ENCODE measurements at places on chromosomes 12 and 14.
A peak's percentile ranks its signal among the peaks of the same experiment; 100 is the strongest.

- no peak for DNase-seq
These were observed 466.0 kb downstream of the RAD51B start for GRCh38 chr14:68285421-68286179.

DNA sequence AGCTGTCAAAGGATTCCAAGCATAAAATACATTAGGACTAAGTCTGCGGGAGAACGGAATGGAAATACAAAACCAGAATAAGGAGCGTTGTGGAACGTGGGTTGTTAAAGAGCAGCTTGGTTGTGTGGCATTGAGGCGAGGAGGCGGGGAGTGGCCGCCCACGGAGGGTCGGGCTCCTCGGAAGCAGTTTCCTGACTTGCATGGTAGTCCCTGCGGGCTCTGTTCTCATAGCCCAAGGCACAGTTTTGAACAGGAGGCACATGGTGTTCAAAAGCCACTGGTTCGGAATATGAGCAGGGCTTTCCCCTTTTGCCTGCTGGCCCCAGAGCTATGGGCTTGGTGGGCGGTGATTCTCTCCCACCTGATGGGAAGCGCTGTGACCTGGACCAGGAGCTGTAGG is 12.2 kb downstream of the DDX51 start:
- no peak for DNase-seq

- DNase-seq: no peak
These were observed 184.2 kb upstream of the GZMB start for GRCh38 chr14:24818058-24818822.

GRCh38 chr12:34298971-34299801 is 276.9 kb downstream of the ALG10 start:
- DNase-seq: no peak

DNA sequence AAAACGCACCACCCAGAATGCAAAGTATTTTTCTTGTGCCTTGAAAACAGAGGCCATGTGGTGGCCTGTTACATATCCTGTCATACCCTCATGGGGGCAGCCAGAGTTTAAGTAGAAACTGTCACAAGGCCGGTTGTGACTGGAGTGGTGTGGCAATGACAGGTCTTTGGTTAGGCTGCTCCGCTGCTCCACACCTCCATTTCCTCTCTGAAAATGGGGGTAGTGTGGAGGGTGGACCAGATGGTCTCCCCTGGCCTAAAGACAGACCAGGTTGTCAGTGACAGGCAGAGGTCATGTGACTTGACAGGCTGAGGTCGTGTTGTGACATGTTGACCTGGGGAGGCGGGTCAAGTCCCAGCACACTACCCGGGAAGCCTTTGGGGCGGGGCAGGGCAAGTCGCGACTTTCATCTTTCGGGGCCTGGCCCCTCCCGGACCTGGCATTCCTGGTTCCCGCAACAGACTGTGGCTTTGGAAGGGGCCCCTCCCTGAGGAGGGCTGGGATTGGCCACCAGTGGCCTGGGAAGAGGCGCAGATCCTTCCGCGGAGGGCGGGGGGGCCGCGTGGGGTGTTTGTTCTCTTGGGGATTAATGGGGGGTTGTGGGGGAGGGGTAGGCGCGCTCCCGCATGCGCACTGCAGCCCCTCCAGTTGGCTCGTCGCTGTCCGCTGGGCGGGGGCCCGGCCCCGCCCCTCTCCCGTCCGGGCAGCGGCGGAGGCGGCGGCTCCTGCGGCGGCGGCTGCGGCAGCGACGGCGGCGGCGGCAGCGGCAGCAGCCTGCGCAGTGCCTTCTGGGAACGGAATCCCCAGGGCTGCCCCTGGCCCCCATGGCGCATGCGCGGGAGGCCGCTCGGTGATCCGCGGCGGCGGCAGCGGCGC is at the start of gene MBD6:
Gene MBD6, plus strand, starts transcription at position 814 of the 876 bp plus-strand sequence. CDS start 1,480 bp downstream, outside the sequence.
- DNase-seq: peak; percentile 94

DNA sequence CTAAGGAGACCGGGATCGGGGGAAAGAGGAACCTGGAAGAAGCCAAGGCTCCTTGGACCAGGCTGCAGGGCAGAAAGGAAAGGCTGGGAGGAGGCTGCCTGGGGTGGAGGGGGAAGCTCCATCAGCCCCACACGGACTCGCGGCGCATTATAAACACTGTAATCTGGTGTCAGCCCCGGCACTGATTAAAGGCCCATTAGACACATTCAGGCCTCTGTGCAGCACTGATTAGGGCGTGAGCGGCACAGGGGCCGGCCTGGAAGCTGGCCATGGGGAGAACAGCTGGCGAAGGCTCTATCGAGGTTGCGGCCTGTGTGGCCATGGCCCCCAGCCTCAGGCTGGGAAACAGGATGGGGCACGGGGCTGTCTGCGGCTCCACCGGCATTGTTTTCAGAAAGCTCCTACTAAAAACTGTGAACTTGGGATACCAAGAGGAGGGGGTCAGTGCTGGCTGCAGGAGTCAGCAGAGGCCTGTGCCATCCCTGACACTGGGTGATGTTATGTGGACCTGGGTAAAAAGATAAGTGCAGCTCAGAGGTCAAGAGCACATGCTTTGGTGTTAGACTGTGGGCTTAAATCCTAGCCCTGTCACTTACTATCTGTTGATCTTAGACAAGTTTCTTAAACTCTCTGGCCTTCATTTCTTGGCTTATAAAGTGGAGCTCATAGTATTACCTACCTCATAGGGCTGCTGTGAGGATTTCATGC is 10.6 kb downstream of the ACVRL1 start:
- no peak for DNase-seq

All from EH (cell line).